ENCODE measurements at places on chromosomes 1 and 21. TPM values are rescaled to one million over a fixed set of nuclear protein-coding genes. Genes with fewer than 3 reads are reported as not detected.

The TRIM17 gene
- not detected for total RNA-seq

The GJB4 gene
- 0.06 TPM for total RNA-seq

The SERPINC1 gene
- total RNA-seq = not detected

The ASCL5 gene
- total RNA-seq = not detected

The PROK1 gene
- total RNA-seq = not detected

The SMPDL3B gene
- 0.86 TPM for total RNA-seq

The HES3 gene
- not detected for total RNA-seq

The CYYR1 gene
- under 0.01 TPM for total RNA-seq

The CYP4X1 gene
- total RNA-seq = 0.77 TPM

The FCRL2 gene
- not detected for total RNA-seq

The S100A7 gene
- not detected for total RNA-seq

The ADGRL2 gene
- total RNA-seq = 18.0 TPM

The FCRLB gene
- 1.8 TPM for total RNA-seq

The ELF3 gene
- total RNA-seq = 9.9 TPM

The DEPDC1 gene
- total RNA-seq = 68.4 TPM

The TAL1 gene
- total RNA-seq = 0.60 TPM

The ADORA3 gene
- total RNA-seq = not detected

Measured in Daoy (cell line).